ENCODE measurements at places on chromosomes 7 and 10.
A peak's percentile ranks its signal among the peaks of the same experiment; 100 is the strongest.

GRCh38 chr10:125238682-125239081, 78.3 kb upstream of the CTBP2 start:
- peaks cover 5% of the 10 kb centered on the region for H3K27me3 ChIP-seq
- DNase-seq, result no peak
- H3K4me1 ChIP-seq, result no peaks in the 10 kb centered on the region
- no peak overlapping the region for H3K27ac ChIP-seq

- no peak overlapping the region for H3K4me3 ChIP-seq
- H3K36me3 ChIP-seq, result no peaks in the 10 kb centered on the region
- peak; percentile 76 for DNase-seq
Observed at GRCh38 chr10:100562008-100562672, 26.4 kb downstream of the HIF1AN start.

GRCh38 chr10:116737627-116738327, 4.6 kb downstream of the HSPA12A start:
- DNase-seq, result no peak
- no peaks in the 10 kb centered on the region for H3K4me1 ChIP-seq
- H3K36me3 ChIP-seq, result no peaks in the 10 kb centered on the region
- no peak overlapping the region for H3K27ac ChIP-seq

- H3K4me1 ChIP-seq, result no peaks in the 10 kb centered on the region
- H3K36me3 ChIP-seq, result no peaks in the 10 kb centered on the region
- H3K27ac ChIP-seq, result no peak overlapping the region
Observed at GRCh38 chr7:54781134-54781920, 22.3 kb upstream of the SEC61G start.

DNA sequence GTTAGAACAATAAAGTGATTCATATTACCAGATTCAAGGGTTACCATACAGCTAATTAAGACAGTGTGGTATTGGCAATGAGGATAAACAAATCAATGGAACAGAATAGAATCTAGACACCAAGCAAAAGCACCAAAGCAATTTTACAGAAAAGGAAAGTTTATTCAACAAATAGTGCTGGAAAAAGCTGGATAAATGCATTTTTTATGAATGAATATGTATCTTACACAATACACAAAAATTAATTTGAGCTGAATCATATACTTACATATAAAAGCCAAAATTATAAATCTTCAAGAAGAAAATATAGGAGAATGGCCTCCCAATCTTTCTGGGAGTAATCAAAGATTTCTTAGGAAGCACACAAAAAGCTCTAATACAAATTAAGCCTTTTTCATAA, 220.4 kb upstream of the PTN start:
- H3K27ac ChIP-seq, result no peak overlapping the region
- H3K27me3 ChIP-seq, result no peaks in the 10 kb centered on the region
- no peaks in the 10 kb centered on the region for H3K36me3 ChIP-seq
- H3K4me3 ChIP-seq, result no peak overlapping the region
- DNase-seq, result no peak

GRCh38 chr7:36814311-36814710, 90.0 kb upstream of the AOAH start:
- H3K27me3 ChIP-seq, result no peaks in the 10 kb centered on the region
- H3K4me3 ChIP-seq, result no peak overlapping the region
- no peak overlapping the region for H3K27ac ChIP-seq
- H3K4me1 ChIP-seq, result no peaks in the 10 kb centered on the region
- DNase-seq, result no peak
- H3K36me3 ChIP-seq, result no peaks in the 10 kb centered on the region

GRCh38 chr7:45258533-45259226, 101.1 kb downstream of the RAMP3 start:
- no peak overlapping the region for H3K27ac ChIP-seq
- no peaks in the 10 kb centered on the region for H3K27me3 ChIP-seq
- H3K4me3 ChIP-seq, result no peak overlapping the region
- no peaks in the 10 kb centered on the region for H3K4me1 ChIP-seq
- no peak for DNase-seq
- no peaks in the 10 kb centered on the region for H3K36me3 ChIP-seq

DNA sequence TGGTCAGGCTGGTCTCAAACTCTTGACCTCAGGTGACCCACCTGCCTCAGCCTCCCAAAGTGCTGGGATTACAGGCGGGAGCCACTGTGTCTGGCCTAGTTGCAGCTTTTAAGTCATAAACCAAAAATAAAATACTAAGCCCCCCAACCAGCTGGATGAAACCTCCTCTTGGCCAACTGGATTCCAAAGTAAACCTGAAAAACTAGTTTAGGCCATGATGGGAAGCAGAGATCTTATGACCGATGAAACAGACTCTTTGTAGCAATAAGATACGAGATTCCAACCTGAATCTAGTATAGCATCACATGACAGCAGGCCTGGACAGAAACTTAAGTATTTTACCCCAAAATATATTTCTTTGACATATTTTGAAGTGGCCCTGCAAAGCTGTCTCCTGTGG, 9.1 kb upstream of the MCM10 start:
- no peak overlapping the region for H3K4me3 ChIP-seq
- no peak for DNase-seq
- no peak overlapping the region for H3K27ac ChIP-seq
- H3K4me1 ChIP-seq, result no peaks in the 10 kb centered on the region
- no peaks in the 10 kb centered on the region for H3K27me3 ChIP-seq
- H3K36me3 ChIP-seq, result no peaks in the 10 kb centered on the region

DNA sequence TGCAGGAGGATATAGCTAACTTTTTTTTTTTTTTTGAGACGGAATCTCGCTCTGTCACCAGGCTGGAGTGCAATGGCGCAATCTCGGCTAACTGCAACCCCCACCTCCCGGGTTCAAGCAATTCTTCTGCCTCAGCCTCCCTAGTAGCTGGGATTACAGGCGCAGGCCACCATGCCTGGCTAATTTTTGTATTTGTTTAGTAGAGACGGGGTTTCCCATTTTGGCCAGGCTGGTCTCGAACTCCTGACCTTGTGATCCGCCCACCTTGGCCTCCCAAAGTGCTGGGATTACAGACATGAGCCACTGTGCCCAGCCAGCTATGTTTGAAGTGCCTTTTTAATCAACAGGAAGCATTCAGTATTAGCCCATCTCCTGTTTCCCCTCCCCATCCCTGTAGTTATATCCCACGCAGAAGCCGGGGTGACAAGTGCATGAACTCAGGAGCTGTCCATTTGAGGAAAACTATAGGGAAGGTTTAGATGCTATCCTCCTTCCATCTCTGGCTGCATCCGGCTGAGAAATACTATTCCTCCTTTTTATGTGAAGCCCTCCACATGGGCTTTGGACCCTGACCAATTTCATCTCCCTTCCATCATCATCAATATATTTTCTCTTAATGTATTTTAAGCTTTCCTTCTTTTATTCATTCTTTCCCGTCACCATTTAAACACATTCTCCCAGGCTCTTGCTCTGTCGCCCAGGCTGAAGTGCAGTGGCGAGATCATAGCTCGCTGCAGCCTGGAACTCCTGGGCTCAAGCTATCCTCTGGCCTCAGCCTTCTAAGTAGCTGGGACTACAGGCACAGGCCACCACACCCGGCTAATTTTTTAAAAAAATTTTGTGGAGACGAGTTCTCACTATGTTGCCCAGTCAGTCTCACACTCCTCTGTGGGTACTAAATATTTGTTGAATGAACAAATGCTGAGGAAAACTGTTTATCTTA, 1.3 kb upstream of the POT1 start:
- no peak overlapping the region for H3K27ac ChIP-seq
- no peaks in the 10 kb centered on the region for H3K27me3 ChIP-seq
- H3K4me1 ChIP-seq, result peaks cover 37% of the 10 kb centered on the region

- no peaks in the 10 kb centered on the region for H3K27me3 ChIP-seq
- H3K27ac ChIP-seq, result no peak overlapping the region
- H3K4me1 ChIP-seq, result peaks cover 29% of the 10 kb centered on the region
- DNase-seq, result peak; percentile 9
- H3K4me3 ChIP-seq, result no peak overlapping the region
Observed at GRCh38 chr10:122544493-122544892, 16.1 kb upstream of the DMBT1 start.

DNA sequence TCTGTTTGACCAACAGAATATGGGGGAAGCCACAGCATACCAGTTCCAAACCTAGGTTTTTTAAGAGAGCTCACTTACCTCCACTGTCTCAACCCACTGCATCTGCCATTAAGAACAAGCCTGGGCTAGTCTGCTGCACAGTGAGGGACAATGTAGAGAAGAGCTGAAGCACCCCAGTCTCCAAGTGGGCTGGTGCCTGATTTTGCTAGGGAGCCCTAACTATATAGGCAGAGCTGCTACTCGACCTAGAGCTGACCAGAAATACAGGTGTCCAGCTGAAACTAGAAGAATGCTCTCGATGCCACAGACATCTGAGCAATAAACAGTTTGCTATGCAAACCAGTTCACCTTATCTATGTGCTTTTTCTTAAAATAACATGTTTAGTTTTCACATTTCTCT, 106.9 kb upstream of the BET1 start:
- H3K27ac ChIP-seq, result no peak overlapping the region
- no peak overlapping the region for H3K4me3 ChIP-seq
- H3K36me3 ChIP-seq, result no peaks in the 10 kb centered on the region
- H3K27me3 ChIP-seq, result peaks cover under 1% of the 10 kb centered on the region
- H3K4me1 ChIP-seq, result no peaks in the 10 kb centered on the region

- H3K4me3 ChIP-seq, result no peak overlapping the region
- H3K36me3 ChIP-seq, result no peaks in the 10 kb centered on the region
- H3K27ac ChIP-seq, result no peak overlapping the region
Observed at GRCh38 chr7:136130511-136131303, 153.5 kb upstream of the MTPN start.

DNA sequence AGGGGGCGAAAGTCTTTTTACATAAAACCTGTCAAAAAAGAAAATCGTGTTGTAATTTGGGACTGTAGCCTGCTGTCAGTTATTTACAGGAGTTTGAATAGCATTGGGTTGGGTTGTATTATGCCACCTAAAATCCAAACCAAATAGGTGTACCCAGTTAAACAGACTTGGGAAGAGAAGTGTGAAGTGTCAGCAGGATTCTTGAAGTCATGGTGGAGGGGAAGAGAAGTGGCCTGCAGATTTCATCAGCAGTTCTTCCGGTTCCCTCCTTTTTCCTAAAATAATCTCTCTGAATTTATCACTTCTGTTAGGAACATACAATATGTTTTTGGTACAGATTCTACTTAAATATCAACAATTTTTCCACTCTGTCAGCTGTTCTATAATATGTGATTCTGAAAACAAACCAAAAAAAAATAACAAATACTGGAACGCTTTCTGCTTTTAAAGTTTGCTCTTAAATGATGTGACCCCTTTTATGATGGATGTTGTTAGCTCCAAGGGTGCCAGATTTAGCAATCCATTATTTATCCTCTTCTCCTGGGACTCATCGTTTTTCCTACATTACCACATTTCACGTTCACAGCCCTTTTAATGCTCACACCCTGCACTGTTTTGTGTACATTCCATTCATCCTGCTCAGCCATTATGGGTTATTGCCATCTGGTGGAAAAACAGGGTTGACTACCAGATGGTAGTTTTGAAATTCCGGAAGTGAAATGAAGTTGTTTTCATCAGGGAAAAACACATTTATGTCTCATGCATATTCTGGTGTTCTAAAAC, 18.7 kb upstream of the ARHGAP12 start:
- no peaks in the 10 kb centered on the region for H3K27me3 ChIP-seq
- no peaks in the 10 kb centered on the region for H3K4me1 ChIP-seq
- H3K27ac ChIP-seq, result no peak overlapping the region
- no peak overlapping the region for H3K4me3 ChIP-seq
- H3K36me3 ChIP-seq, result no peaks in the 10 kb centered on the region
- no peak for DNase-seq

DNA sequence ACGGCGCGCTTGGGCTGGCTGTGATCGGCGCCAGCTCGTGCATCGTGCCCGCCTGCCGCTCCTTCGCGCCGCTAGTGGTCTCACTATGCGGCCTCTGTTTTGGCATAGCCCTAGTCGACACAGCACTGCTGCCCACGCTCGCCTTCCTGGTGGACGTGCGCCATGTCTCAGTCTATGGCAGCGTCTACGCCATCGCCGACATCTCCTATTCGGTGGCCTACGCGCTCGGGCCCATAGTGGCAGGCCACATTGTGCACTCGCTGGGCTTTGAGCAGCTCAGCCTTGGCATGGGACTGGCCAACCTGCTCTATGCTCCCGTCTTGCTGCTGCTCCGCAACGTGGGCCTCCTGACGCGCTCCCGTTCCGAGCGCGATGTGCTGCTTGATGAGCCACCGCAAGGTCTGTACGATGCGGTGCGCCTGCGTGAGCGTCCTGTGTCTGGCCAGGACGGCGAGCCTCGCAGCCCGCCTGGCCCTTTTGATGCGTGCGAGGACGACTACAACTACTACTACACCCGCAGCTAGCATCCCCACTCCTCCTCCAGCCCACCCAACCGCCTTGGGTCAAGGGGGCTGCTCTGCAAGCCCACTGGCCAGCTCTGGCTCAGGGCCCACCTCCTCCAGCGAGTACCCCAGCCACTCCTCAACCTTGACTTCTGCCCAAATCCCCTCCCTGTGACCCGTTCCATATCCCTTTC, 1.9 kb downstream of the SLC18A3 start:
- DNase-seq, result no peak
- no peak overlapping the region for H3K4me3 ChIP-seq
- no peaks in the 10 kb centered on the region for H3K27me3 ChIP-seq
- no peaks in the 10 kb centered on the region for H3K36me3 ChIP-seq

DNA sequence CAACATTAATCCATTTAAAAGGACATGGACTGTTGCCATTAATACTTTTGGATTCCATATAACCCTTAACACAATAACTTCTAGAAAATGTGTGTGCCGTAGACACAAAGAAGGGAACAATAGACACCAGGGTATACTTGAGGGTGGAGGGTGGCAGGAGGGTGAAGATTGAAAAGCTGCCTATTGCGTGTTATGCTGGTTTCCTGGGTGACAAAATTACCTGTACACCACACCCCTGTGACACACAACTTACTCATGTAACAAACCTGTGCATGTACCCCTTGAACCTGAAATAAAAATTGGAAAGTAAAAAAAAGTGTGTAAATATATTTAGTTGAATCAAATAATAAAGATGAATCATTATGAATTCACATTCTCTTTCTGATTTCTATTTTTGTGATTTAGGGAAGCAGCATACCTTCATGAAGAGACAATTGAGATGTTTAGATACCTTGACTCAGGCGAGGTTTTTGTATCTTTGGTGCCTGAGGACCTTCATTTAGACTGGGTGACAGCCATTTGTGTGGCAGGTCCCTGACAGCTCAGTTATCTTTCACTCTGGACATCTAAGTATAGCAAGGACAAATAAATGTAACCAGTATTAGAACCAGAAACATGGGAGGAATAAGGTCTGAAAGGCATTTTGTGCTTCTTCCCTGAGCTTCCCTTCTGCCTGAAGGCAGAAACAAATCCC, 28.7 kb downstream of the GIMAP8 start:
- no peak overlapping the region for H3K27ac ChIP-seq
- no peaks in the 10 kb centered on the region for H3K36me3 ChIP-seq
- peaks cover 41% of the 10 kb centered on the region for H3K4me1 ChIP-seq
